ENCODE measurements at places on chromosomes 3 and 15. TPM values are rescaled to one million over a fixed set of nuclear protein-coding genes. Genes with fewer than 3 reads are reported as not detected.
A peak's percentile ranks its signal among the peaks of the same experiment; 100 is the strongest.

DNA sequence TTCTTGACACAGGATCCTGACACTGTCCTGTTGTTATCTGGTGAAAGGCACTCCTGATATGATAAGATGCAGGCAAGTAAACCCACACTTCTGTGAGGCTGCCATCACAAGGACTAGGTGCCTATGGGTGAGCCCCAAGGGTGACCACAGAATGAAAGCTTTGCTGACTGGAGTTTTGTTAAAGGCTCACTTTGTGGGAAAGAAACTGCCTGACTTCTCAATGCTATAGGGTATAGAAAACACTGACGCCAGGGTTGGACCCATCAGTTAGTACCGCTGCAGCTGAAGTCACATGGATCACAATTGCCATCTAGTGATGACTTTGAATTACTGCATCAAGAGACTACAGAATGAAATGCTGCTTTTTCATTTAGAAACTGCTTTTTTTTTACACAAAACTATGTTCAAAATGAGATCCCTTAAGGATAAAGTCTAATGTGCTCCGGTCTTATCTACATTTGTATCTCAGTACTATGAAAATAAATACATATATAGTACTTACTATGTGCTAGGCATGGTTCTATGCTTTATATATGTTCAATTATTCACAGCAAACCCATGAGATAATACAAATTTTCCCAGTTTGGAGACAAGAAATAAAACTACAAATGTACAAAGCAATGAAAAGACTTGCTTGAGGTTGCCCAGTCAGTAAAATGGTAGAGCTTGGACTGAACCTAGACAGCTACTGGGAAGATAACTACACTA, 64.2 kb upstream of the CMSS1 start:
- no peak overlapping the region for H3K4me3 ChIP-seq
- peak; percentile 43 for DNase-seq
- no peaks in the 10 kb centered on the region for H3K36me3 ChIP-seq
- no peaks in the 10 kb centered on the region for H3K4me1 ChIP-seq
- no peak overlapping the region for H3K27ac ChIP-seq
- peaks cover 41% of the 10 kb centered on the region for H3K27me3 ChIP-seq

DNA sequence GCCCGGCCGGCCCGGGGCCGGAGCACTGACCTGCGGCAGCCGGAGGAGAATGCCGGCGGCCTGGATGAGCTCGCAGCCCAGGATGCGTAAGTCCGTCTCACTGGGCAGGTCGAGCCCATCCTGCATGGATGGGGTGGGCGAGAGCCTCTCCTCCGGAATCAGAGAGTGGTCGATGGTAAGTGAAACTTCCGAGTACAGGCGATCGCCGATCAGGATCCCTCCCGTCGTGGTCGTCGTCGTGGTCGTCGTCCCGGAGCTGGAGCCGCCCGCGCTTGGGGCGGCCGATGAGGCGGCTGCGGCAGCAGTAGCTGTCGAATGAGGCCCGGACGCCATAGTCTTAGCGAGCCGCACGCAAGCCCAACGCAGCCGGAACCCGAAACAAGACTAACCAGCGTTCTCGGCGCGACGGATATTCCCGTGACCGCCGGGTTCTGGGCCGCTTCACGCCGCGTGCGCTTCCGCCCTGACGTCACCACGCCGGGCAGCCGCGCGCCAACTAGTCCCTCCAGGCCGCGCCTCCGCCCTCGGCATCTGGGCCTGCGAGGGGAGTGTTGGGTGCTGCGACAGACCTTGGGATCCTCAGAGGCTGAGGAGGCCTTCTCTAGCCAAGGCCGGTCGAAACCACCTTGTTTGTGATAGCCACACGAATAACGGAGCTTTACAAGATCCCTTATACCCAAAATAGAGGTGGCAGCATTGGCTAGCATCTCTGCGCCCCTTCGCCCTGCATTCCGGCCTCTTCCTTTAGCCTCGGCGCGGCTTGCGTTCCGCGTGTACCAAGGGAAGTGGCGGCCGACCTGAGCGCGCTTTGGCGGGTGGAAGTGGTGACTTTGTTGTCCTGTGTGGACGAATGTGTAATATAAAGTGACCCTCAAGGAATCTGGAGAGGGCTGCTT, at the start of gene CCNL1:
TSS of gene CCNL1 (minus strand) at position 386 of the 896 bp plus-strand sequence. CDS start at position 333, 53 bp downstream.
- H3K4me3 ChIP-seq = peak within 1 kb of the TSS; percentile 94
- peaks cover 42% of the 10 kb centered on the region for H3K4me1 ChIP-seq
- no peaks in the 10 kb centered on the region for H3K27me3 ChIP-seq
- peak; percentile 96 for DNase-seq
- H3K27ac ChIP-seq = peak within 1 kb of the TSS; percentile 98

GRCh38 chr3:48926425-48927392, 8.1 kb downstream of the ARIH2 start:
- H3K27ac ChIP-seq = peak overlapping the region; percentile 79
- H3K27me3 ChIP-seq = no peaks in the 10 kb centered on the region
- H3K4me1 ChIP-seq = peaks cover 62% of the 10 kb centered on the region

- no peak overlapping the region for H3K27ac ChIP-seq
- no peak for DNase-seq
- H3K36me3 ChIP-seq = no peaks in the 10 kb centered on the region
- H3K27me3 ChIP-seq = peaks cover 3% of the 10 kb centered on the region
- no peak overlapping the region for H3K4me3 ChIP-seq
Observed at GRCh38 chr15:47932951-47933641, 187.7 kb upstream of the SLC24A5 start.

GRCh38 chr15:101167753-101168462, 83.9 kb downstream of the CHSY1 start:
- DNase-seq = peak; percentile 93
- H3K36me3 ChIP-seq = peaks cover 37% of the 10 kb centered on the region
- H3K27ac ChIP-seq = peak overlapping the region; percentile 90
- H3K4me1 ChIP-seq = peaks cover 39% of the 10 kb centered on the region
- no peaks in the 10 kb centered on the region for H3K27me3 ChIP-seq

GRCh38 chr15:74992619-74993018, 2.7 kb upstream of the SCAMP5 start:
- no peaks in the 10 kb centered on the region for H3K36me3 ChIP-seq
- H3K27ac ChIP-seq = no peak overlapping the region
- no peak for DNase-seq
- peaks cover 16% of the 10 kb centered on the region for H3K4me1 ChIP-seq

GRCh38 chr3:149270180-149270579, 48.6 kb upstream of the CP start:
- H3K36me3 ChIP-seq = no peaks in the 10 kb centered on the region
- DNase-seq = no peak
- no peak overlapping the region for H3K27ac ChIP-seq
- no peaks in the 10 kb centered on the region for H3K4me1 ChIP-seq

- H3K4me1 ChIP-seq = no peaks in the 10 kb centered on the region
- no peaks in the 10 kb centered on the region for H3K27me3 ChIP-seq
- DNase-seq = no peak
- H3K36me3 ChIP-seq = no peaks in the 10 kb centered on the region
- H3K4me3 ChIP-seq = no peak overlapping the region
- no peak overlapping the region for H3K27ac ChIP-seq
Observed at GRCh38 chr3:64541803-64542202, 146.0 kb downstream of the ADAMTS9 start.

- H3K36me3 ChIP-seq = no peaks in the 10 kb centered on the region
- no peak overlapping the region for H3K27ac ChIP-seq
- H3K4me1 ChIP-seq = no peaks in the 10 kb centered on the region
- DNase-seq = no peak
- no peak overlapping the region for H3K4me3 ChIP-seq
Observed at GRCh38 chr3:89252016-89252415, 144.6 kb downstream of the EPHA3 start.

DNA sequence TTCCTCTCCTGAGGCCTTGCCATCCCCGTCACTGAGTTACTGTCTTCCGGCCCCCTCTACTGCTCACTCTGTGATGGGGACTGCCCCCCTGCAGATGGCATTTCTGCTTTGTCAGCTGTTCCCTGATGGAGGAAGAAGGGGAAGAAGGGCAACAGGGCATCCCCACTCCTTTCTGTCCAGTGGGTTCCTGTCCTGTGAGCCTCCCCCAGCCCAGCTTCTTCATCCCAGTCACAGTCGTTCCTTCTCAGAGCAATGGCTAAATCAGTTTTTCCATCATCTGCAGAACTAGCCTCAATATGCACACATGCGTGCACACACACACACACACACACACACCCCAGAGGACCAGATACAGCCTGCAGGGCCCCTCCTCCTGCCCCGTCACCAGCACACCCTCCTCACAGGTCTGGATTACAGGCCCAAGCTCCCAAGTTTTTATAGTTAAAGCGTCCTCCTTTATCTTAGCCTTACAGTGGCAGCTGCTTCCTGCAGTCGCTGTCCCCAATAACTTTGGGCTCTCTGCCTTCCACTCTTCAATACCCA, 21.4 kb downstream of the ALDH1L1 start:
- no peaks in the 10 kb centered on the region for H3K4me1 ChIP-seq
- H3K27ac ChIP-seq = no peak overlapping the region
- H3K27me3 ChIP-seq = peaks cover 18% of the 10 kb centered on the region
- no peak for DNase-seq
- H3K4me3 ChIP-seq = no peak overlapping the region

- no peak overlapping the region for H3K27ac ChIP-seq
- no peak overlapping the region for H3K4me3 ChIP-seq
- DNase-seq = no peak
- no peaks in the 10 kb centered on the region for H3K4me1 ChIP-seq
Observed at GRCh38 chr3:78880603-78881461, 887.0 kb downstream of the ROBO1 start.

DNA sequence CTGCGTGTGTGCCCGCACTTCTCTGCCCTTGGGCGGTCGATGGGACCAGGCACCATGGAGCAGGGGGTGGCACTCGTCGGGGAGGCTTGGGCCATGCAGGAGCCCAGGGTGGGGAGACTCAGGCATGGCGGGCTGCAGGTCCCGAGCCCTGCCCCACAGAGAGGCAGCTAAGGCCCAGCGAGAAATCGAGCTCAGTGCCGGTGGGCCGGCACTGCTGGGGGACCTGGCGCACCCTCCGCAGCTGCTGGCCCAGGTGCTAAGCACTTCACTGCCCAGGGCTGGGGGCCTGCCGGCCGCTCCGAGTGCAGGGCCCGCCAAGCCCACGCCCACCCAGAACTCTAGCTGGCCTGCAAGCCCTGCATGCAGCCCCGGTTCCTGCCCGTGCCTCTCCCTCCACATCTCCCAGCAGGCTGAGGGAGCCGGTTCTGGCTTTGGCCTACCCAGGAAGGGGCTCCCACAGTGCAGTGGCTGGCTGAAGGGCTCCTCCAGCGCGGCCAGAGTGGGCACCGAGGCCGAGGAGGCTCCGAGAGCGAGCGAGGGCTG, 553 bp upstream of the RTP4 start:
- H3K27me3 ChIP-seq = no peaks in the 10 kb centered on the region
- H3K4me1 ChIP-seq = peaks cover 30% of the 10 kb centered on the region
- peaks cover 48% of the 10 kb centered on the region for H3K36me3 ChIP-seq
- DNase-seq = no peak
- H3K27ac ChIP-seq = peak overlapping the region; percentile 98
- peak overlapping the region; percentile 90 for H3K4me3 ChIP-seq

DNA sequence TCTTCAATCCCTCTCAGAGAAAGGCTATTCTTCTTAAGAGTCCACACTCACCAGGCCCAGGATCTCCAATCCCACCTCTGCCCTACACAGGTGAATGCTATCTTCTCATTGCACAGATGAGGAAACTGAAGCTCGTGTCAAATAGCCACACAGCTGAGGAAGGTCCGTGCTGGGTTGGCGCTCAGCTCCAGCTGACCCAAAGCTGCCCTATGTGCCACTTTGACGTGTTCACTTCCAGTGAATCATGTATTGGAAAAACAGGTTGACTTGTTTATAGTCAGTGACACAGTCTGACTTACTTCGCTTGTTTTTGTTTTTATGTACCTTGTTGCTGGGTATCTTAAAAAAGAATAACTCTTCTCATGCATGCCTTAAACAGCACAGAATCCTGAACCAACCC, 32.4 kb upstream of the ALDH1A3 start:
- H3K4me1 ChIP-seq = peaks cover 5% of the 10 kb centered on the region
- H3K4me3 ChIP-seq = no peak overlapping the region
- H3K27ac ChIP-seq = no peak overlapping the region
- H3K27me3 ChIP-seq = peaks cover 27% of the 10 kb centered on the region
- DNase-seq = no peak

Gene HIGD2B
- 0.53 TPM for total RNA-seq

Gene ANP32A
- 320 TPM for total RNA-seq

Gene MUSTN1
- 3.0 TPM for total RNA-seq
